ENCODE measurements at places on chromosomes 11 and 22.
A peak's percentile ranks its signal among the peaks of the same experiment; 100 is the strongest.

- H3K27ac ChIP-seq = no peak overlapping the region
- H3K27me3 ChIP-seq = peaks cover 8% of the 10 kb centered on the region
- H3K4me1 ChIP-seq = no peaks in the 10 kb centered on the region
- DNase-seq = no peak
Observed at GRCh38 chr22:38632528-38632927, 23.7 kb downstream of the FAM227A start.

GRCh38 chr11:77542296-77542695 is 47.5 kb upstream of the AQP11 start:
- H3K36me3 ChIP-seq = no peaks in the 10 kb centered on the region
- no peaks in the 10 kb centered on the region for H3K4me1 ChIP-seq
- H3K27ac ChIP-seq = no peak overlapping the region
- H3K4me3 ChIP-seq = no peak overlapping the region
- H3K27me3 ChIP-seq = no peaks in the 10 kb centered on the region
- DNase-seq = no peak

GRCh38 chr11:112589155-112589554 is 328.5 kb upstream of the PLET1 start:
- H3K4me1 ChIP-seq = no peaks in the 10 kb centered on the region
- H3K4me3 ChIP-seq = no peak overlapping the region
- peaks cover 2% of the 10 kb centered on the region for H3K27me3 ChIP-seq
- no peaks in the 10 kb centered on the region for H3K36me3 ChIP-seq
- DNase-seq = no peak
- H3K27ac ChIP-seq = no peak overlapping the region

DNA sequence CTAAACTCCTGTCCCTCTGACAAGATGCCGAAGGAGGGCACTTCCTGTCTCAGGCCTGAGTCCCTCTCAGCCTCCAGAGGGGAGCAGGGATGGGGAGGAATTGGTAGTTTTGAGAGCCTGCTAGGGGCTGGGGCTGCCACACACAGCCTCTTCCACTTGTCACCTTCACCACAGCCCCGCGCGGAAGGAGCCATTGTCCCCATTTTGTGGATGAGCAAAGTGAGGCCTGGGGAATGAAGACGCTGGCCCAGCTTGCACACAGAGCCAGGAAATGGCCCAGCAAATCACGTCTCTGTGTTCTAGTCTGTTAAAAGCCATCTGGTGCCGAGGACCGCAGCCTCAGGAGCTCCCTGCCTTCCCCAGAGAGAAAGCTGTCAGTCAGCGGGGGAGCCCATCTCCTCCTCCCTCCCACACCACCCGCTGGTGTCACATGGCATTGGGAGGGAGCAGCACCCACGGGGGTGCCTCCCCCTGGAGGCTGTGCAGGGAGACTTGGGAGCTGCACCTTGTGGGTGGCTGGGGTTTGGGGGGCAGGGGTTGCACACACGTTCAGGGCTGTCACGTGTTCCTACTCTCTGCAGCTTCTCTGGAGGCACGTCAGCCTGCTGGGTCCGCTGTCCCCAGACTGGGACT is 34.6 kb downstream of the RASD2 start:
- H3K27ac ChIP-seq = no peak overlapping the region
- no peak for DNase-seq
- no peak overlapping the region for H3K4me3 ChIP-seq
- H3K27me3 ChIP-seq = peaks cover 8% of the 10 kb centered on the region
- H3K4me1 ChIP-seq = no peaks in the 10 kb centered on the region
- H3K36me3 ChIP-seq = no peaks in the 10 kb centered on the region

DNA sequence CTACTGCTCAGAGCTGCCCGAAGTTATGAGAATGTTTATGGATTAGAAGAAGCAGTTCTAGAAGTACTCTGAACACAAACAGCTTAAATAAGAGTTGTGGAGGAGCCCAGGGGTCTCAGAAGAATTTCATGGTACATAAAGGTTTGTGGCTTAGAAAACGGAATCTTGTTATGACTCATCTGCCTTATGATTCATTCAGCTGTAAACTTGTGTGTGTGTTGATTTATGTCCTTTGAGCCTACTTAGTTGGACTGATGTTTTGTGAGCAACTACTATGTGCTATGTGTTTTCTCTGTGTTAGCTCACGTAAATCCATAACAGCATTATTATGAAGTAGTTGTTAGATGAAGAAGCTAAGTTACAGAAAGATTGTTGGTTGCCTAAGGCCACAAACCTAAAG is 203.7 kb downstream of the PGR start:
- H3K27me3 ChIP-seq = no peaks in the 10 kb centered on the region
- peaks cover 4% of the 10 kb centered on the region for H3K4me1 ChIP-seq
- H3K27ac ChIP-seq = no peak overlapping the region
- DNase-seq = no peak
- no peak overlapping the region for H3K4me3 ChIP-seq

- DNase-seq = no peak
- no peaks in the 10 kb centered on the region for H3K36me3 ChIP-seq
- no peak overlapping the region for H3K4me3 ChIP-seq
- no peak overlapping the region for H3K27ac ChIP-seq
Observed at GRCh38 chr11:29641201-29641600, 375.6 kb downstream of the KCNA4 start.

GRCh38 chr11:13315517-13316432 is 38.2 kb downstream of the BMAL1 start:
- peak overlapping the region; percentile 65 for H3K27ac ChIP-seq
- DNase-seq = no peak
- no peaks in the 10 kb centered on the region for H3K27me3 ChIP-seq
- peaks cover 36% of the 10 kb centered on the region for H3K4me1 ChIP-seq

DNA sequence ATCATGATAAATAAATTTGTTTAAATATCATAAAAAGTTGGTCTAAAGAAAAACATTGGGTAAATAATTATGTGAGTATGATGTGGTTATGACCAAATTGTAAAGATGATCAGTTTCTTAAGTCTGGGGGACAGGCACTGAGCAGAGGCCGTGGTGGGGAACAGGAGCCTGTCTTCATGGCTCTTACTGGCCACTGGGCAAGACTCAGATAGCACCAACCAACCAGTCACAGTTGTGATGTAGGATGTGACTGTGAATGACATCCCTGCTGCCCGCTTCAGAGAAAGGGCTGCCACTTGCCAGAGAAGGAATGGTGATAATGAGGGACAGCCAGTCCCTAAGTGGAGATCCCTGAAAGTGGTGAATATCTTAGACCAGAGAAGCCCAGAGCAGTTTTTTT is 7.0 kb downstream of the PTPRJ start:
- H3K4me1 ChIP-seq = peaks cover 68% of the 10 kb centered on the region
- no peak for DNase-seq
- H3K36me3 ChIP-seq = peaks cover 3% of the 10 kb centered on the region
- H3K27me3 ChIP-seq = no peaks in the 10 kb centered on the region
- H3K4me3 ChIP-seq = peak overlapping the region; percentile 78

GRCh38 chr11:118659314-118659952 is 20.0 kb downstream of the TREH start:
- H3K36me3 ChIP-seq = no peaks in the 10 kb centered on the region
- H3K27ac ChIP-seq = no peak overlapping the region
- DNase-seq = peak; percentile 80
- H3K27me3 ChIP-seq = peaks cover 6% of the 10 kb centered on the region
- peaks cover 7% of the 10 kb centered on the region for H3K4me1 ChIP-seq
- H3K4me3 ChIP-seq = no peak overlapping the region

- H3K4me3 ChIP-seq = peak overlapping the region; percentile 28
- H3K27ac ChIP-seq = peak overlapping the region; percentile 59
- H3K36me3 ChIP-seq = peaks cover 55% of the 10 kb centered on the region
- peaks cover 34% of the 10 kb centered on the region for H3K4me1 ChIP-seq
Observed at GRCh38 chr22:37643225-37643847, 3.9 kb downstream of the SH3BP1 start.

DNA sequence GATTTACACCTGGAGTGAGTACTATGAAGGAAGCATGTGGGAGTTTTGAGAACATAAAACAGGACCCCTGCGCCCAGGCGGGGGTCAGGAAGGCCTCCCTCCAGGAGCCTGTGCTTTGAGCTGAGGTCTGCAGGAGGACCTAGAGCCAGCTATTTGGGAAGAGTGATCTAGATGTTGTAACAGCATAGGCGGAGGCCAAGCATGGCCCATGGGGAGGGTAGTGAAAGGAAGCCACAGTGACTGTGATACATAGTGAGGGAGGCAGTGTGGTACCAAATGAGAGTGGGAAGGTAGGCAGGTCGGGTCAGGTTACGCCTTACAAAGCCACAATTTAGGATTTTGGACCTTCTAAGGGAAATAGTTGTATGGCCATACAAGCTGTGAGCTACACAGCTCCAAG is 147.5 kb downstream of the PARVA start:
- no peak overlapping the region for H3K4me3 ChIP-seq
- no peak for DNase-seq
- no peaks in the 10 kb centered on the region for H3K36me3 ChIP-seq
- no peak overlapping the region for H3K27ac ChIP-seq

DNA sequence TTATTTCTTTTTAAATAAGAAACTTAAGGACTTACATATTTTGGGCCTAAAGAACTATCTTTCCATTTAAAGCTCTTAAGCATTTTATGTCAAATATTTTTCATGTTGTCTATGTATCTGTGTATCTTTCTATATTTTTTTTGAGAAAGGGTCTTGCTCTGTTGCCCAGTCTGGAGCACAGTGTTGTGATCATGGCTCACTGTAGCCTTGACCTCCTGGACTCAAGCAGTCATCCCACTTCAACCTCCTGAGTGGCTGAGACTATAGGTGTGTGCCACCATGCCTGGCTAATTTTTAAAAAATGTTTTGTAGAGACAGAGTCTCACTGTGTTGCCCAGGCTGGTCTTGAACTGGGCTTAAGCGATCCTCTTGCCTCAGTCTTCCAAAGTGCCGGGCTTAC is 8.0 kb downstream of the STT3A start:
- H3K4me3 ChIP-seq = no peak overlapping the region
- peaks cover 81% of the 10 kb centered on the region for H3K36me3 ChIP-seq
- DNase-seq = no peak
- H3K4me1 ChIP-seq = peaks cover 8% of the 10 kb centered on the region
- H3K27ac ChIP-seq = no peak overlapping the region

- no peak overlapping the region for H3K27ac ChIP-seq
- H3K4me1 ChIP-seq = no peaks in the 10 kb centered on the region
- no peak for DNase-seq
- H3K4me3 ChIP-seq = no peak overlapping the region
- peaks cover 51% of the 10 kb centered on the region for H3K27me3 ChIP-seq
- no peaks in the 10 kb centered on the region for H3K36me3 ChIP-seq
Observed at GRCh38 chr11:114310095-114310494, 13.9 kb downstream of the NNMT start.
